Retina (tissue), 1 donor: ENCODE measurements at places on chromosomes 2 and 18.
A peak's percentile ranks its signal among the peaks of the same experiment; 100 is the strongest.

- DNase-seq = no peak
These were observed 6.4 kb upstream of the KCMF1 start for GRCh38 chr2:84964406-84965191.

GRCh38 chr18:26103579-26103978 lies 13.2 kb upstream of the SS18 start:
- DNase-seq = no peak

DNA sequence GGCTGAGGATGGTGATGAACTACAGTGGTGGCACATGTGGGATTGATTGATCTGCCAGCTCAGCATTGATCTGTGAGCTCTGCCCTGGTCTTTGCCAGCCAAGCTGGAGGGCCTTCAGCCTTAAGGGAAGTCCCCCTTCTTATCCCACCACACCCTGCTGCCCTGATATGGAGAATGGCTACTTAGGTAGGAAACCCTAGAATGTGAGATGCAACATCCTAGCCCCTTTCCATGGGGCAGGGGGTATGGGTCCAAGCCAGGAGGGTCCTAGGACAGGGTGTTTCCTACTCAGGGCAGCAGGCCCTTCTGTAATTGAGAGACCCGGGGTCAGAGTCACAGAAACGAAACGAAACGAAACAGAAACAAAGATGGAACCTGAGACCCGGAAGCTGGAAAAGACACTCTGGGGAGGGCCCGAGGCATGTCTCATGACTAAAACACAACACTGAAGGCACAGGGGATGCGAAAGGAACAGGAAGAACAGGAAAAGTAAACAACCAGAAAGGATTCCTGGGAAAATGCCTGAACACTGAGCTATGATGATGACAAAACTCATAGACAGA lies 16.9 kb upstream of the SULT1C2 start:
- DNase-seq = no peak

GRCh38 chr2:96531872-96532505 lies 4.6 kb upstream of the ARID5A start:
- DNase-seq = peak; percentile 69

GRCh38 chr2:12169721-12170120 lies 423.3 kb downstream of the LPIN1 start:
- DNase-seq = peak; percentile 32

GRCh38 chr2:190465060-190465459 lies 56.9 kb downstream of the MFSD6 start:
- DNase-seq = no peak
